ENCODE measurements at places on chromosomes 5 and 9.

- DNase-seq, result no peak
Observed at GRCh38 chr5:175895686-175896102, 24.3 kb downstream of the CPLX2 start.

DNA sequence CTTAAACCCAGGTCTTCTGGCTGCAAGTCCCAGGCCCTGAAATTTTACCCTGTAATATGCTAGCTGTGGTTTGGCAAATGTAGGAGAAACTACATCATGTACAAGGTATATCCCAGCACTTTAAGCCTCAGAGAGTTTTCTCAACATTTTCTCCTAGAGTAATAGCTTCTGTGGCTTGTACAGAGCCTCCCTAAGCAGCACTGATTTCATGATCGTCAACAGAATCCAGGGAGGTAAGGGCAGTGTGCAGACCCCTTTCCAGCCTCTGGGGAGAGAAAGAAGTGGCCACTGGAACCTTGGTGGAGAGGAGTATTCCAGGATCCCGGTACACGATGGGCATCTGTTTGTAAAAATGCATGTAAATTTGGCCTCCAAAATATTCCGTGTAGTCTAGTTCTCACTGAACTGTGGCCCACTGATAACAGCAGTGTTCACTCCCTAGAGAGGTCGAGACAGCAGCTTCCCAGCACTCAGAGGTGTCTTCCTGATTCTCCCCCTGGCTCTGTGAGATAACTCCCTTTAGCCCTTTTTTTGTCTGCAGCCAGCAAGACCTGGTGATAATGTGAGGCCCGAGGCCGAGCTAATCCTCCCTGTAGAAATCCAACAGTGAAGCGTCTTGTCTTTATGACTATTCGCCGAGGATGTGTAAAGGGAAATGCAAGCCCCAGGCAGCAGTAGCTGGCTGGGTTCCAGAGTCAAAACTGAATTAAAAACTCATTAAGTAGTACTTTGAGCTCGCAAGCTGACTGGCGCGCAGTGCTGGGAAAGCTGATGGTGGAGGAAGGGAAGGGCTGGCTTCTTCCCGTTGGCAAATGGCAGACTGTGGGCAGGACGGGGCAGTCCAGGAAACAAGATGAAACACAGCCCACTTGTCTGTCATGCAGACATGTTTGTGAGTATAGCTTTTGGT lies 59.0 kb downstream of the MAP1B start:
- DNase-seq, result peak; percentile 79

GRCh38 chr5:107146901-107147300 lies 523.8 kb downstream of the EFNA5 start:
- DNase-seq, result no peak

DNA sequence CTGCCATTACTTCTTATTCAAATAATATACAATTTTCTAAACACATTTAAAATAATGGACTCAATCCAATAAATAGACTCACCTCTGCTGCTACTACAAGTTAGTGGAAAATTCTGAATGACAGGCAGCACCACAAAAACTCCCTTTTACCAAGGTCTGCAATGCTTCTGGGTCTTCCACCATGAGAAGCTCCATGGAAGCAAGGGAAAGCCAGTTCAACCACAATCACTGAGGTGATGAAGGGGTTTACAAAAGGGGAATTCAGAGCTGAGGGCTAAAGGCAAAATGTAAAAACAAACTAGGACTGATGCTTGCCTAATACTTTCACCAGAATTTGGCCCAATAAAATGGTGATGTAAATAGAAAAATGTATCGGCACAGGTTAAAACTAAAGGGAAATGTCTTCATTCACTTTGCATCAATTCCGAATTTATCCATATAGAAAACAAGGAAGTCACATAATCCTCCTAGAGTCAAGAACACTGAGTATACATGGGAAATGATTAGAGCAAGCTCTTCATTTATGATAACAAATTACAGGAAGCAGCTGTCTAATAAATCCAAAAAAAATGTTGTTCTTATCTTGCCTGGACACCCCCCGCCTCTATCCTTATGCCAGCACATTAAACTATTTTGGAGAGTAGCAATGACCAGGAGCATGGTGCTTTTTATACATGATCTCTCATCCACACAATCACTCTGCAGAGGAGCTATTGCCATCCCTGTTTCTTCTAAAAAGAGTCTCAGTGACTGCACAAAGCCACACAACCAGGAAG lies 66.3 kb upstream of the NFIB start:
- no peak for DNase-seq

DNA sequence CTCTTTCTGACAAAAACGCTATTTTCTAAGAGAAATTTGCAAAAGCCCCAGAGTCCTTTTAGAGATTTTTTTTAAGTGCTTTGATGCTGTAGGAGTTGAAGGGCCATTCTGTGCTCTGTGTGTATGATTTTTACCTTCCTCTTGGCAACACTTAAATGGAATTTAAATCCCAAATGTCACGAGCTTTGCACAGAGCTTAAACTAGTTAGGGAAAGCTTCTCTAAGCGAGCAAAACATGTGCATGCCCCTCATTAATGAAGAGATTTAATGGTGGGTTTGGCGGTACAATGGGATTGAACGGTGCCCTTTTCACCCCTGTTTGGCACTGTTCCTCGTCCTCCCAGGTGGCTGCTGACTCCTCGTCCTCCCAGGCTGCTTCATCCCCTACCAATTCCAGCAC lies 220.7 kb downstream of the DRD1 start:
- no peak for DNase-seq

DNA sequence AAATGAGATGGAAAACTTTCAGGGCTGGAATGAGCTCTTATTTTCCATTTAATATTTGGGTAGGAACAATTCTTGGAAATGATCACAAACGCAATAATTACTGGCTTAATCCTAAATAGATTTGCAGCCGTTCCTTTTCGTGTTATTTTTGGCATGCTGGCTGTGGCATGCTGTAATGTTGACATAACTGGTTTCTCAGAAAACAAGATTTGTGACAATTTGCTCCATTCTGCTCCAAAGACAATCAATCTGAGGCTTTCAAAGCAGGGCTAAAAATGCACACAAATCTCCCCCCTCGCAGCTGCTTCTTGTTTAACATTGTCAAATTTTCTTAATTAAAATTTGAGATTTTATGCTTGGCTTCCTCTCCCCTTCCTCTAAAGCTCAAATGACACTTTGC lies 151.2 kb downstream of the TTC39B start:
- DNase-seq, result peak; percentile 53

GRCh38 chr9:137025517-137025966 lies 2.5 kb downstream of the ABCA2 start:
- no peak for DNase-seq

DNA sequence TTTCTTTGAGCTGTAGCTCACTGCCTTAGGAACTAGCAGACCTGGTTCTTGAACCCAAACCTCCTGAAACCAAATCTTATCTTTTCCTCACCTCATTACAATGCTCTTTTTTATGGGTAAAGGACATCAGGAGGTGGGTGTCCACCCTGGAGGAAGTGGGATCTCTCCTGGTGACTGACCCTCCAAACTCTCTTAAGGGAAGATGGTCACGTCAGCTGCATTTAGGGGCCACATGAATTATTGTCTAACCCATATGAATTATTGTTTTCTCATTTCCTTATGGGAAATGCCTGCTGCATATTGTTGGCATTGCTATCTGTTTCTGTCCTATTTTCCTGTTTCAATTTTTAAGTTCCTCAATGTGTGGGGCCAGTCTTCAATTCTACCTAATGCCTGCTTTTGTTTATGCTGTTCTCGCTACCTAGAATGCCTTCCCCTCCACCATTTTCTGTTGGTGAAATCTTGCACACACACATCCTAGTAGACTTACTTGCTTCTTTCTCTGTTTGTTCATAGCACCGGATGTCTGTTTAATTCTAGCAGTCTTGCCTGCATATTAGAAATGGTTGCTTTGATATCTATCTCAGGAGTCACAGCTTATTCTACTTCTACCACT lies 22.0 kb upstream of the SPINK1 start:
- DNase-seq, result no peak

- DNase-seq, result no peak
Observed at GRCh38 chr5:38837932-38838331, 7.9 kb upstream of the OSMR start.

- peak; percentile 6 for DNase-seq
Observed at GRCh38 chr5:152638996-152639552, 234.0 kb upstream of the NMUR2 start.

DNA sequence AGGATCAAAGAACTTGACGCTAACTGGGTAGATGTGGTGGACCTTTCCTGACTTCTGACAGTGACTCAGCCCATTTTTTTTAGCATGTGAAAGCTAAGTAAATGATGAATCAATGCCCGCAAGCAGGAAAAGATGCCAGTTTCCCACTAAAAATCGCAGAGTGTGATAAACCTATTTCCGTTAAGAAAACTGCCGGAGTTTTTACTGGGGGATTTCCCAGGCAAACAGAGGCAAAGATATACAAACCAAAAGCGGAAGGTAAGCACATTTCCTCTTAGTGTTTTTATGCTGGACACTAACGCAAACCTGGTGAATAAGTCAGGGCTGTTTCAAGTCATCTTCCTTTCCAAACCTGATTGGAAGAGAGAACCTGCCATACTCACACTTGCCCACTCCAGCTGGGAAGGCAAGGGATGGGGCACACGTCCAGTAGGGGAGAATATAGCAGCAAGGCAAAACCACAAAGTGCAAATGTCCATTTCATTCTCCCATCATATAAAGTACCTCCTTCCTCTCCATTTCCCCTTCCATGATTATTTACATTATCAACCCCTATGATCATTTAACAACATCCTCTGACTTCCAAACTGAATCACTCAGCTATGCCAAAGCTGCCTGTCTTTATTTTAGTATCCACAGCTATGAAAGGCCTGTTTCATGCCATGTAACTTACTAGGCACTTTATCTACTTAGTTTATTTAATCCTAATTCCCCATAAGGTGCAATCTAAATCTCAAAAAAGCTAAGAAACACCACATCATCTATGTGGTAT lies 349.7 kb upstream of the RFX3 start:
- DNase-seq, result peak; percentile 97

- no peak for DNase-seq
Observed at GRCh38 chr5:143826951-143827444, 15.0 kb downstream of the HMHB1 start.

- DNase-seq, result peak; percentile 62
Observed at GRCh38 chr5:136133222-136133921, 727 bp downstream of the SMAD5 start.

- DNase-seq, result peak; percentile 45
Observed at GRCh38 chr9:110088099-110088498, 119.9 kb downstream of the C9orf152 start.

- DNase-seq, result no peak
Observed at GRCh38 chr9:12811935-12812334, 37.1 kb downstream of the LURAP1L start.

- DNase-seq, result no peak
Observed at GRCh38 chr9:76707510-76707909, 56.7 kb upstream of the PCA3 start.

- DNase-seq, result peak; percentile 54
Observed at GRCh38 chr5:94969174-94969573, 315.7 kb downstream of the MCTP1 start.

DNA sequence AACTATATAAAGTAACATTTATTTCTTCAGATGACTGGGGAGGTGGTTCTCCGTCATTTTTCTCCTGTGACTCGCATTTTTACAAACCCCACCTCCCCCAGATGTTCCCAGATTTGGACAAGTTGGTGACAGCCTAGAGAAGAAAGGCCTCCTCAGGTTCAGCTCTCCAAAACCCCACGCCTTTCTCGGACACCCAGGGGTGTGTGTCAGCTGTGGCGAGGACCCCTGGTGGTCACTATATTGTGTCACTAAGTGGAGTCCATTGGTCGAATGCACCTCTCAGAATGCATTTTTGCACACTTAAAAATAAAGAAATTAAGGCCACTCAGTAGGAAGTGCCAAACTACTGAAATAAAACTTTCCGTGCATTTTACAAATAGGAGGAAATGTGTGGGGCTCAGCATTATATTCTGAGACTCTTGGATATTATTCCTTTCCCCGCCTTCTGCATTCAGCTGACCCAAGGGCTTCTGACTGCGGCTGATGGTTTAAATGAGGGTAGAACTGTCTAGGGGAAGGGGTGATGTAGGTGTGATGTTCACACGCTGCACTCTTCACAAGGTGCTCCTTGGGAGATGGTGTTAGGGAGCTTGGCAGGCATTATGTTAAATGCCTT lies 47.6 kb downstream of the ACO1 start:
- DNase-seq, result peak; percentile 54

GRCh38 chr5:116409591-116410296 lies 164.9 kb downstream of the SEMA6A start:
- DNase-seq, result no peak

DNA sequence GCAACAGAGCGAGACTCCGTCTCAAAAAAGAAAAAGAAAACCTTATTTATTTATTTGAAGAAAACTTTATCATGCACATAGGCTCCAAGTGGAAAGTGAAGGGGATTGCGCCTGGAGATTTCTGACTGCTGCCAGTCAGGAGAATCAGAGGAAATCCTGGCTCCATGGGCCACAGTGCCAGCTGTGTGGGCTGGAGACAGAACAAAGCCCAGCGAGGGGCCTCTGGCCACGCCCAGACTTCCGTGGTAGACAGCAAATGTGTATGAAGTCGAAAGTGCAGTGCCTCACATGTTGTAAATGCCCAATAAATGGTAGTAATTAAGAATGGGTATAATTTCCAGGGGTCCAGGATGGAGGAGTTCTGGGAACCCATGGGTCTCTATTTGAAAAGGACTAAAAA lies 75.8 kb upstream of the WWC1 start:
- DNase-seq, result no peak

- peak; percentile 81 for DNase-seq
Observed at GRCh38 chr9:93133681-93134014, 403 bp downstream of the NINJ1 start.

- DNase-seq, result peak; percentile 64
Observed at GRCh38 chr9:36738318-36738976, 165.8 kb downstream of the MELK start.

GRCh38 chr5:51622161-51622790 lies 239.0 kb downstream of the ISL1 start:
- DNase-seq, result no peak

DNA sequence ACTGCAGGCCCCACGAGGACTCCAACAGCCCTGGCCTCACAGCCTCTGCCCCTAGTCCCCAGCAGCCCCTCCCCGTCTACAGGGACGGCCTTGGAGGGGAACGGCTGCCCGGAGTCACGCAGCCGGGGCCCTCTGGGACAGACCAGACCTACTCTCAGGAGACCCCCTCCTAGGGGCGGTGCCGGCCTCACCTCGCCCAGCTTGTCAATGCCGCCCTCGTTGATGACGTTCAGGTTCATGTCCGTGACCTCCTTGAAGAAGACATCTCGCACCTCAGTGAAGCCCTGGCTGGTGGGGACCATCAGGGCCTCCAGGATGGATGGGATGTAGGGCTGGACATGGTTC lies 58.6 kb downstream of the LRSAM1 start:
- DNase-seq, result no peak
